Ammon's horn (tissue), 1 donor: ENCODE measurements at places on chromosomes 1 and 21.

- no peak for DNase-seq
Measured at GRCh38 chr1:31010086-31010989, 55.2 kb downstream of the PUM1 start.

GRCh38 chr1:155093911-155094621 is 15.4 kb downstream of the EFNA3 start:
- DNase-seq = peak; percentile 78

- peak; percentile 96 for DNase-seq
Measured at GRCh38 chr1:55067022-55067778, 27.9 kb downstream of the PCSK9 start.

DNA sequence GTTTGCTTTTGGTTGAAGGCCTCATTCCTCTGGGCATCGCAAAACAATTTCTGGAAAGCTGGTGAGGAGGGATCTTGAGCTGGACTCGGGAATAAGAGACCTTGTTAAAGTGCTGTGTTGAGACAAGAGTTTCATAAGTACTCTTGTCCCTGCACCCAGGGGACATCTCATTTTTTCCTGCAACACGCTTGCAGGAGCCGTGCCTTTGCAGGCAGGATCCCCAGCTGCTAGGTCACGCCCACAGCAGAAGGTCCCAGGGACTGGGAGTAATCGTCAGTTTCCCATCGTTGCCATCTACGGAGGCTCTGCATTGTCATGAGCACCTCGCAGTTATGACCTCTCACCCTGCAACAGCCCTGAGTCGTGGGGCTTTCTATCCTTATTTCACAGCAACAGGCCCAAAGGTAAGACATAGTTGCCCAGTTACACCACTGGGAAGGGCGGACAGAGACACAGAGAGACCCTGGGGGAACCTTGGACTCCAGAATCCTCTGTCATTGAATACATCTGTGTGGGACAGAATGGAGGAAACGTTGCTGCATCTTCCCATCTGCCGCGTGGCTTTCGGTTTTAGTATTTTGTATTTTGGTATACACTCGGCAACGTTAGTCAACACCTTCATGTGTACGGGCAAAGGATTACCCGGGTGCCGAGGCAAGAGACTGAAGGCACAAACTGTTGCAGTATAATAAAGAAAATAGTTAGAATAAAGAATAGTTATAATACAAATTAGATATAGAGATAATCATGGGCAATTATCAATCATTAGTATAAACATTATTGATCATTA is 60.4 kb upstream of the DMRTB1 start:
- no peak for DNase-seq

DNA sequence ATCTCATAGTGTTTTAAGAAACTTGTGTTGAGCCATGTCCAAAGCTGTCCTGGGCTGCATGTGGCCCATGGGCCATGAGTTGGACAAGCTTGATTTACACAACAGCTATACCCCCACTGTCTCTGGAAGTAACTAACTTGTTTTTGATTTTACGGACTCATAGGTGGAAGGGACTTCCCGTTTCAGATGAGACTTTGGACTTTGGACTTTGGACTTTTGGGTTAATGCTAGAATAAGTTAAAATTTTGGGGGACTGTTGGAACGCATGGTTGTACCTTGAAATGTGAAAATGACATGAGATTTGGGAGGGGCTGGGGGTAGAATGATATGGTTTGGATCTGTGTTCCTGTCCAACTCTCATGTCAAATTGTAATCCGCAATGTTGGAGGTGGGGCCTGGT is 52.6 kb upstream of the ZSWIM5 start:
- DNase-seq = no peak

GRCh38 chr1:243490748-243491686 is 235.2 kb downstream of the SDCCAG8 start:
- no peak for DNase-seq

DNA sequence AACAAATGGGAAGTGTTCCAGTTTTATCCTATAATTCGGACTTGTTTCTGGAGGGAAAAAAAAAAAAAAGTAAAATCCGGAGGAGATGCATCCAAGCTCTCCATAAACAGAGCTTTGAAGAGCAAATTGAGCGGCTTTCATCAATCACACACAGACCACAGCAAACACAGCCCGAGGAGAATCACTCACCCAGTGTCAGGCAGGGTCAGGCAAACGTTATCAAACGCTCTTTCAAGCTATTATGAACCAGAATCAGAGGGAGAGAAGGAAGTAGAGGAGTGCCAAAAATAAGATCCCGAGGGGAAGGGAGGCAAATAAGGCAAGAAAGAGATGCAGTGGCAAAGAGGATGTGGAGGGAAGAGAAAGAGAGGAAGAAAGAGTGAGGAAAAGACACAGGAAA is 188.3 kb upstream of the CAMK1G start:
- no peak for DNase-seq

- no peak for DNase-seq
Measured at GRCh38 chr1:48181669-48182367, 40.7 kb upstream of the SLC5A9 start.

DNA sequence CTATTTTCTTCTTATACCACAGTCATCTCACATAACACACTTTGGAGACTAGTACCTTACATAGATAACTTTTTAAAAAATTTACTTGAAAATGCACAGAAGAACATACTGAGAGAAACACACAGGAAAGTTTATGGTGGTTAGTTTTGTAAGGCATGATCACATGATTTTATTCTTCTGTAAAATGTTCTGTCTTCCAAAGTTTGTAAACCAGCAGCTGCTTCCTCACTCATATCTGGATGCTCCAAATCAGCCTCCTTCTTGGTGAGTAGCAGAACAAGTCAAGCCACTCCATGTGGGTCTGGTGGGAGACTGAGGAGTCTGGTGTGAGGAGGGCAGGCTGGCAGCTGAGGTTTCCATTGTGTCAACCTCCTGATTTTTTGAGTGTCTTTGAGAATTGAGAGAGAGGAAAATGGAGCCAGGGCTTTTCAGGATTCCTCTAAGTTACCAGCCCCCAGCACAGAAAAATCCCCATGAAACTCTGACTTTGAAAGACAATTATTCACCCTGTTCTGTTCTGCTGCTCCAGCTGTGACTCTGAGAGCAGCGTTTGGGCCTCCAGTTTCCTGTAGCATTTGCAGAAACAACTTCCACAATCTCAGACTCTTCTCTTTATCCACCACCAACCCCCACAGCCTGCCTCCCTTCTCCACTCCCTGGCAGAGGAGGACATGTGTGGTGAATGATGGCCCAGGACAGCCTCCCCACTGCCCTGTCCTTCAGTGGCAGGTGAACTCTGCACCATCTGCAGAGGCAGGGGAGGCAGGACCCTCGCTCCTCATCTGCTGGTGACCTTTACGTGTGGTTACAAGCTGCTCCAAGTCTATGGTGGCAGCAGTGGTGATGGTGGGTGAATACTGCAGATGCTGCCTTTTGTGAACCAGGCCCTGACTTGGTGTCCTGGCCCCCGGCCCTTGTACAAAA is 82.3 kb downstream of the FCRL5 start:
- DNase-seq = no peak
